T-helper 17 cell (primary cell): ENCODE measurements at places on chromosomes 1 and 21. TPM values are rescaled to one million over a fixed set of nuclear protein-coding genes. Genes with fewer than 3 reads are reported as not detected.

- DNase-seq = no peak
These were observed 151.9 kb downstream of the NTPCR start for GRCh38 chr1:233102341-233102740.

DNA sequence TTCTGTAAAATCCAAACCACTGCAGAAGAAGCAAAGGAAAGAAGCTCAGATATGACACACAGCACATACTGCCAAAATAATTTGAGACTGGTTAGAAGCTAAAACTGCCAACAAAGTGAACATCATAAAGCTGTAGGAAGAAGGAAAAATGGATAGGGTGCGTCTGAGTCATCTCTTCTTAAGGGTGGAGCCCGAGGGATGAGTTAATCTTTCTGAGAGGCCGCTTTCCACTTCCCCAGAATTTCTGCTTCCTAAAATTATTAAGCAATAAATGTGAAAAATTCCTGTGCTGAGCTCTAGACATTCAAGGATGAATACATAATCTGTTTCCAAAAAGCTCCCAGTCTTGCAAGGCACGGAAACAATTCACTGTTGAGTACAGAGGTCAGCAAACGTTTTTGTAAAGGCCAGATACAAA lies 20.1 kb downstream of the PPT1 start:
- DNase-seq = no peak

- DNase-seq = no peak
These were observed 791 bp upstream of the MAST2 start for GRCh38 chr1:45802343-45803298.

DNA sequence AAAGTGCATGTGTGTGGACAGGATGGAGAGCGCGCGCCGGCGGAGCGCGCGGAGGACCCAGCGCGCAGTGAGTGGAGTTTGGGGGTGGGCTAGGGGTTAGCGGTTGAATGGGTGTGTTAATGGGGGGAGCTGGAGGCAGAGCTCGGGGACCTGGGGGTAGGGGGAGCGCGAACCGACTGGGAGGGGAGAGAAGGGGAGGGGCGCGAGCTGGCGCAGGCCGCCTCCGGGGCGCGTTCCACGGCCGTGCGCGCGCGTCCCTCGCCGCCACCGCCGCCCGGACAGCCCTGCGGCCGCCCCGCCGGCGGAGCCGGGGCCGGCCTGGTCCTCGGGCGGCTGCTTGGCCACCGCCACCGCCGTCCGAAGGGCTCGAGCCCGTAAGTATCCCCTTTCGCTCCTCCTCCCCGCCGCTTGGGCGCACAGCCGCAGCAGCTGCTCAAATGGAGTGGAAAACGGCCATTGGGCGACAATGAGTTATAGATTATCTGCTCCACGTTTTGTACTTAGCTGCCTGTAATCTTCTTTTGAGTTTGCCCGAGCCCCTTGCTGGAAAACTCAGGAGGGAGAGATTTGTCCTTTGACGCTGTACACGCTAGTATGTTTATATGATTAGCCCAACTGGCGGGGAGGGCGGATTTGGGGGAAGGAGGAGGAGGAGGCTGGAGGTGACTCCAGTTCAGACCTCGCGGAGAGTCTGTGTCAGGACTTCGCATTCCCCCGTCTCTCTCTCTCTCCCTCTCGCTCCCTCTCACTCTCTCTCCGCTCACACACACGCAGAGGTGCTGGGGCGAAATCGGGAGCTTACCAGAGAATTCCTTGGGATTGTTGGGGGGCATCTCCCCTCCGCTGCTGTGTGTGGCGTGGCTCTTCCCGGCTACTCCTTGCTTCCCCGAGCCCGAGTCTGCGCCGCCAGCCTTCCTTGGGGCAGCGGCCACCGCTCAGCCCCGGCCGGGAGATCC lies at the start of gene ADGRL2:
Gene ADGRL2, plus strand, starts transcription at position 240 of the 956 bp plus-strand sequence. CDS start 36,051 bp downstream, outside the sequence.
- no peak for DNase-seq

Gene IGSF5
- not detected for total RNA-seq

GRCh38 chr1:43058545-43059360 lies 100.1 kb upstream of the SLC2A1 start:
- DNase-seq = no peak

GRCh38 chr1:91781901-91782622 lies 103.9 kb downstream of the TGFBR3 start:
- DNase-seq = no peak

DNA sequence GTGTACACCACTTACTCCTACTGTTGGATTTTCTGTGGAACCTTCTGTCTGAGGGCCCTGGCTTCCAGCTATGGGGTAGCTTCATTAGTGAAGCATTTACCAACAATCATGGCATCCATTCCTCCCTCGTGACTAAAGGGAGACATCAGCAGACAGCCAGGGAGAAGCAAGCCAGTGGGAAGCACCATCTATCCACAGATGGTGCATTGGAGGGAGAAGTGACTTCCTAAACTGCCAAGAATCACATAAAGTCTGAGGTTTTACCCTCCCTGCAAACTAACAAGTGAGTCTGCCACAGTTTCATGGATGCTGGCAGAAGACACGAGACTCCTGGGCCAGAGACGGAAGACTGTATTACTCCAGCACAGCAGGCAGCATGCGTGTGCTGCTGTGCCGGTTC lies 31.4 kb downstream of the UMODL1 start:
- no peak for DNase-seq

Gene VWA5B1
- 0.15 TPM for total RNA-seq

DNA sequence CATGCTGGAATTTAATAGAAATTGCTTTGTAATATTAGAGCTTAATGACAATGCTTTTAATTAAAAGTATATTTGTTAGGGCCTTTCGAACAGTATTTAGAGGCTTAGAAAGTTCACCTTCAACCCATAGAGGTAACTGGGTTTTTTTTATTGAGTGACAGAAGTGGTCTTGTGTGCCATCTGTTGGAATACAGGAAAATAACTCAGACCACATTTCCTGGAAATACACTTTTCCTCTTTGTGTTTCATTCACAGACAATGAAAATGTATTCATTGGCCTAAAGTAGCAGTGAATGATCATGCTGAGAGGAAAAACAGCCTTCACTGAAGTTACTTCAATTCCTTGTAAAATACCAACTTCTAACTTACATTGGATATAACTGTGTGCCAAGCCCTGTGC lies 83.6 kb upstream of the L1TD1 start:
- DNase-seq = no peak

DNA sequence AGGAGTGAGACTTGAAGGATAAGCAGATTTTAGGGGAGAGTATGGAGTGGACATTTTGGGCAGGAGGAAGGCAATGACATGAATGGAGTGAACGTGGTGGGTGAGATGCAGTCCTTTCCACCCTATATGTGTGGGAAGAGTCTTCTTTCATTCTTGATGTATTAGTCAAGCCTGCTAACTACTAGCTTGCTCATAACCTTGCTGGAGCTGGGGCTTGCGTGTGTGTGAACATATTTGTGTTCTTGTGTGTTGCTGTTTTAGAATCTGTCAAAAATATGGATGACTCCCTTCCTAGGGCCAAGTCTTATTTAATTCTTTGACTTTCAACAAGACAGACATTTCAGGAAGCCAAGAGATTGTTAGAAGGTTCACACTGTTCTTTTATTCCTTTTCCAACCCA lies 132.7 kb downstream of the UCK2 start:
- DNase-seq = no peak

- no peak for DNase-seq
These were observed 429.8 kb upstream of the VAMP3 start for GRCh38 chr1:7341145-7341905.

- no peak for DNase-seq
These were observed 27.7 kb downstream of the TMCO4 start for GRCh38 chr1:19772053-19772452.

- no peak for DNase-seq
These were observed 1.9 kb upstream of the CFH start for GRCh38 chr1:196649990-196650389.

Gene SLAMF9
- total RNA-seq = not detected

Gene SESN2
- total RNA-seq = 16.6 TPM

GRCh38 chr1:179805291-179806195 lies 62.5 kb downstream of the FAM163A start:
- no peak for DNase-seq

DNA sequence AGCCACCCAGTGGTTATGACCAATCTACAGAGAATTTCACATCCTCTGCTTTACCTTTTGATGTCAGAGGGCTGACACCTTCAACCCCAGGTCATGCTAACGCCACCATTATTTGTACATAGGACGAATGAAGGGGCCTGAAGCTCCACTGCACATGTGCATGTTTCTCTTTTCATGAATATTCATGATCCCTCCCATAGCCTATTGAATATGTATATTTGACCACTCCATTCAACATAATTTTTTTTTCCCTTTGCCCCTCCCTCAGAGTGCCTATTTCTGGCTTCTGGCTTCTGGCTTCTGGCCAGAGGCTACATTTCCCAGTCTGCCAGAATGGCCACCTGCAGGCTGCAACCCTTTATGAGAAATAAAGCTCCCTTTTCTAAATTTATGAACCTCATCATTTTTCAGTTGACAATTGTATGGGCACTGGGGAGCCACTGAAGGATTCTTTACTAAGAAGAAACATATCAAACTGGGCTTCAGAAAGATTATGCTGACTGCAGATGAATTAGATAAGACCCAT lies 406.7 kb downstream of the SIPA1L2 start:
- no peak for DNase-seq
